ENCODE measurements at places on chromosomes 2 and 18.

DNA sequence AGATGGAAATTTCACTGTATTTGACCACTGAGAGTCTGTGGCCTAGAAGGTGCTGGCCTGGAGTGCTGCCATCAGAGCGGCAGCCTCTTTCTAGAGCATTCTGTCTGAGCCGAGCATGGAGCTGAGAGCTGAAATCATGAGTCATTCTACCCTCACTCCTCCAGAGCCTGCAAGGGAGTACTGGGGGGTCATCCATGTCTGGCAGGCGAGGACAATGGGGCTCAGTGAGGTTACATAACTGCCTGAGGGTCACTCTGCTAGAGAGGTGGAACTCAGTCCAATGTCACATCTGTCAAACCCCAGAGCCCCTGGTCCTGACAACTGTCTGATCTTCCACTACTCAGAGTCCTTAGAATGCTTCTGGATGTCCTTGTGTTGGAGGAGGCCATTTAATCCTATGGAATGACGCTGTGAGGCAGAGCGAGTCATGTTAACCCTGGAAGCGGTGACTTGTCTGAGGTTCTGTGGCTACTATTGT, 65.3 kb downstream of the HAUS1 start:
- no peak for DNase-seq

DNA sequence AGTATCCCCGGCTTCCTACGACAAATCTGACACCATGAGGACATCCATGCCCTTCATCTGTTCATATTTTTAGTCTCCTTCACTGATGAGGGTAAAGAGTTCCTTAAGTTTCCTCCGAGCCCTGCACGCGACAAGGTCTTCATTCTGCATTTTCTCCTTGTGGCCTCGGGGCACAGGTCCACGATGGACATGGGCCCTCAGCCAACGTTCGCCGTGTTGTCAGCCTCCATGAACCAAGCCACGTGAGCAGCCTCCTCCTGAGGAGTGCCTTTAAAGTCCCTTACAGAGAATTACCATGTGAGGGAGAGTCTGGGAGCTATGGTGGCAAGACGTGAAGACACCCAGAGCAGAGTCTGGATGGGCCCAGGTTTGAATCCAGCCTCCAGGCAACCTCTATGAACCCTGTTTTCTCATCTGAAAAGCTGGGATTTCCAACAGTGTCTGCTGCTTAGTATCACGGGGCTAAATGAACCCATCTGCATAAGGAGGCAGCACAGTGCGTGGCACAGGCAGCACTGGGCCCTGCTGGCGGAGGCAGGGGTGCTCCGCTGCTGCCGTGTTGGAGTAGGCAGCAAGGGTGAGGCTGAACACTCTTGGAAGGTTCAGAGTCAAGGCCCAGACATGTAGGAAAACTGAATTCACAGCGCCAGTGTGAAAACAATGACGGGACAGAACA, 54.1 kb downstream of the EIPR1 start:
- DNase-seq = no peak

GRCh38 chr2:221203125-221203524, 369.0 kb downstream of the EPHA4 start:
- no peak for DNase-seq

DNA sequence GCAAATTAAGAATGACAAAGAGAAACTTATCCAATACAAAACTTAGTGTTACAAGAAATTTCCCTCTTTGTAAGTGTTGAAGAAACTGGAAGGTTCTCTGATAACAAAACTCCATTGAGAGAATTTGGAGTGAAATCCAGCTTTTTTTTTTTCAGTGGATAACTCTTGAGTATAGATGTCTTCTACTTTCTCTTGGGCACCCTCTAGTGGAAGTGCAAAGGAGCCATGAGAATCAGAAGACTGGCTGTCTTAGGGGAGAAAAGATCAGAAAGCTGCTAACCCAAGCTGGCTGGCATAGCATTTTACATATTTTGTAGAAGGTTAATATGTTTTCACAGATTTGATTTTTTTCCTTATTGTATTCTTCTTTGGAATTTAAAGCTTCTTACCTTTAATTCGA, 138.8 kb upstream of the SATB2 start:
- DNase-seq = no peak

- no peak for DNase-seq
Observed at GRCh38 chr2:44572196-44572900, 210.6 kb downstream of the CAMKMT start.

DNA sequence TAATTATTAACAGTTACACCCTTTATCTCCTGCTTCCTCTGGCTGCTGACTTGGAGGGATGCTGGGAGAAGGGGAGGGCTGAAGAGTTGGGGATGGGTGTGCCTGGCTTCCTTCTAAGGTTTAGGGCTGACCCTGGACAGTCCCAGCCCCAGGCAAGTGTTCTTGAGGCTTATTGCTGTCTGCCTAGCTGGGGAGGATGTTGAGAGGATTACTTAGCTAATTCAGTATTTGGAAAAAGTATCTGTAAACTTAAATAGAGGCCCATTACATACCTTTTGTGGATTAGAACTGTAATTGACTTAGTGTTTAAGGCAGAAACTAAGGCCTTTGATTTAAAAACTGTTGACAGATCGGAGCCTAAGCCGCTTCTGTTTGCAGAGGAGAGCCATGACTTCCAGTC, 67.6 kb downstream of the AGAP1 start:
- no peak for DNase-seq

DNA sequence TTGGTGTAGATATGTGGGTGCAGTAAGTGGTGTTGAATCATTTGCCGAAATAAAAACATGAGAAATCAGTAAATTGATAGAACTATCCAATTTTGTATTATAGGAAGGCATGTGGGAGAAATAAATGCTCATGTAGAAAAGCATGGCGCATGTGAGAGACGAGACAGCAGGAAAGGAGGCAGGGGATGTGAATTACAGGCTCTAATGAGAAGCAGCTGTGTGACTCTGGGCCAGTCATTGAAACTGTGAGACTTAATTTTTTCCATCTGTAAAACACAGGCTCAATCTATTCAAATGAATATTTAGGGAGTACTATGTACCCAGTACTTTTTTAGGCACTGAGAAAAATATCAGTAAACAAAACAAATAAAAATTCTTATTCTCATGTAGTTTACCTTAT, 42.6 kb upstream of the MAP3K20 start:
- DNase-seq = no peak

GRCh38 chr2:64699712-64700111, 46.0 kb upstream of the SERTAD2 start:
- no peak for DNase-seq

DNA sequence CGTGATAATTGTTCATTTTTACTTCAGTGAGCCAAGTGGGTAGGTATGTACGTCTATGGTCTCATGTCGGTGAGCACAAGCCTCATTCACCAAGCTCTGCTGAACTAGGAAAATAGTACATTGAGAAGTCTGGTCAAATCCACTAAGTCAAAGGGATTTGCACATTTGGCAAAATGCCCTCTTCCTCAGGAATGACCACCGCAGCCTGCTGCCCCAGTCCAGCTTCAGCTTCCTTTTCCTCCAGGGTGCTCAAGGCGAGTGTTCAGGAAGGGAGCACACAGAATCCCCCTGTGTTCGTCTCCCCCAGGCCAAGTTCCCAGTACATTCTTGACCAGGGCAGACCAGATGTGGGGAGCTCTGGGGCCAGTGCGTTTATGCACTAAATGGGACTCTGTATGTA, 23.0 kb downstream of the TCF7L1 start:
- DNase-seq = no peak

- DNase-seq = no peak
Observed at GRCh38 chr2:192960945-192961344, 766.2 kb upstream of the TMEFF2 start.

DNA sequence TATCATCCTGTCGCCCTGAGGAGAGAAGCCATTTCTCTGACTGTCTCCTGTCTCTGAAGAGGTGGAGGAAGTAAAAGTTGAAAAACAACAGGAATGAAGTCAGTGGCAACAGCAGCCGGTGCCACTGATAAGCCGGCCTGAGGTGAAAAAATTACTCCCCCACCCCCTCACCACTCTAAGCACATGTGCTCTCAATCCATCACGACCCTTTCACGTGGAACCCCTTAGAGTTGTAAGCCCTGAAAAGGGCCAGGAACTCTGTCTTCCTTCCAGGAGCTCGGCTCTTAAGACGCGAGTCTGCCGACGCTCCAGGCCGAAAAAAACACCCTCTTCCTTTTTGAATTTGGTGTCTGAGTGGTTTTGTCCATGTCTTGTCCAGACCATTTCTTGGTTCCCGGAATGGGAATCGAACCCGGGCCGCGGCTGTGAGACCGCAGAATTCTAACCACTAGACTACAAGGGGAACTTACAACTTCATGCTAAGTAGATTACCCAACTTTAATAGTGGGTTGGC, 40.7 kb upstream of the TRIM43 start:
- no peak for DNase-seq

- DNase-seq = no peak
Observed at GRCh38 chr18:75010278-75010677, 198.7 kb downstream of the PTGR3 start.

- DNase-seq = no peak
Observed at GRCh38 chr2:42927334-42928160, 135.2 kb upstream of the HAAO start.

DNA sequence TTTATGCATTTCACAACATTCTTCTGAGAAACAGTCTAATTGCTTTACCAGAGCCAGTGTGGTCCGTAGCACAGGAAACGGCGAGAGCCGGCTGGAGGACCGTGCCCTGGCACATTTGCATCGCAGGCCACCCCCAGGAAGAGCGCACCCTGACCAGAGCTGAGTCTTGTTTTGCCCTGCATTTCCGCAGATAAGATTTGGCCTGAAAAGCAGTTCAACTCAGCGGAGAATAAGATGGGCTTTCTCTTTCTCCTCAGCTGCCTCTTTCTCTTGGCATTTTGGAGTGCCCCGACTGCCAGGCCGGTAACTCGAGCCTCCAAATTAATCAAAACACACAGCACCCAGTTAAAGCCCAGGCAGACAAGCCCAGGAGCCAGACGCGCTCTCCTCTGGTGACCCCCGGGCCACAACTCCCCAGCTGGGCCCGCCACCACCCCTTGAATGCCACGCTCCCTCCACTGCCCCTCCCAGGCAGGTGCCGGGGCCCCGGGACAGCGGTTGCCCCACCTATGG, 464 bp downstream of the COL4A4 start:
- DNase-seq = no peak

- no peak for DNase-seq
Observed at GRCh38 chr18:13366541-13366940, 148.0 kb downstream of the LDLRAD4 start.

GRCh38 chr2:97935719-97936161, 60.0 kb downstream of the TMEM131 start:
- no peak for DNase-seq

GRCh38 chr2:238498691-238499295, 72.1 kb downstream of the ASB1 start:
- no peak for DNase-seq

DNA sequence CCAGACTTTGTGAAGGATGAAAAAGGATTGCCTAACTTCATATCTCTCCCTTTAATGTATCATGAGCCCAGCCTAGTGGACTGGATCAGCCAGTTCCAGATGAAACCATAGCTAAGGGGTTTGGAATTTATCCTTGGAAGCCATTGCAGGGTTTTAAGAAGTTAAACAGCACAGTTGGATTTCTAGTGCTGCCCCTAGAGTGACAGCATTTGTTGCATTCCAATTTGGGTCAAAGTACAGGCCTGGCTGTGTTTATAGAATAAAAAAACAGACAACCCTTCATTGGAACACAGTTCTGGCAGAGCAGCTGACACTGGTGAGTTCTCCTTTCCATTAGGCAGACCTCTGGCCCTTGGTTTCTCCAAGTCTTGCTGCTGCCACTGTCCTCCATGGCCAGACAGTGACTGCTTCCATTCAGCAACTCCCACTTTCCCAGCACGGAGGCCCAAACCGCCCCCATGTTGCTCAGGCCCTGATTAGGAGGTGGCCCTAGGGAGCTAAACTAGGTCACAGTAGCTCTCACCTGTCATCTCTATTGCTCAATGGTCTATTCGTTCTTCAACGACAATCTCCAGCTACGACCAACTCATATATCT, 8.0 kb downstream of the GPR39 start:
- no peak for DNase-seq

DNA sequence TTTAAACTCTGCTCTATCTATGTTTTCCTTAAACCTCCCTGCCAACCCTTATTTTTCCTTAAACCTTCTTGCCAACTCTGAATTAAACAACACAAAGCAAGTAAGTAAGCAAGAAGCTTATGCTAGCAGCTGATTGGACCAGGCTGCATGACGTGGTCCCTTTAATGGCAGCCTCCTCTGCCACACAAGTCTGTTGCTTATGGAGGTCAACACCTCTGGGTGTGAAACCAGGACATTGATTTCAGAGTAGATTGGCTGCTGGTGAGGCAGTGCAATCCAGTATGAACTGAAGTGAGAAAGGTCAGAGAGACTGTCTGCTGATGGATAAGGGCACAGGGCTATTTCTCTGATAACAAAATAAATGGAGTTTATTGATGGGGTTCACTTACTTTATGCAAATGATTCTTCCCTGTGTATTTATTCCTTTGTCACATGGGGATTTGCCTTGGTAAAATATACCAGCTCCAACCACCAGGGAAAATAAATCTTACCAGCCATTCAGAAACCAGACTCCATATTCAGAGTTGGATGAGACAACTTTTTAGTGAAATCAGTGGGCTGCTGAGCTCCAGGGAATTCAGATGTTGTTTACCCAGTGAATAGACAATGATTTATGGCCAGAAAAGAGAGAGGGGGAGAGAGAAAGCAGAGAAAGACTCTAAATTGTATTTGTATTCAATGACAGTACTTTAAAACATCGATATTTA, 112.2 kb upstream of the NCKAP5 start:
- DNase-seq = no peak

- no peak for DNase-seq
Observed at GRCh38 chr18:3525870-3526420, 76.0 kb downstream of the TGIF1 start.

DNA sequence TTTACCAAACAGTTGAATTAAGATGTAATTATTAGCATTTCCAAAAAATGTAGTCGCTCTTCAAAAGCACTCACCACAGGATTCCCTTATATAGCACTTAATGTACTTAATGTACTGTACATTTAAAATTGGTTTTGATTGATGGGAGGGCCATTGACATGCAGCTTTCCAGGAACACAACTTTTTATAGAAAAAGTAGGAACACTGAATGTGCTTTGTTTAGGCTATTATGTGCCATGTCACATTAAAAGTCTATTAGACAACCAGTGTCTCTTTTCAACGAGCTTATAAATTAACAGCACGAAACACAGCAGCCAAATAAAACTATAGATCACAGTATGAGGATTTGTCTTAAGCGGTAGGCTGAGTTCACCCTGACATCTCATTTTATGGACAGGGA, 301.1 kb downstream of the PRKCE start:
- DNase-seq = no peak

GRCh38 chr2:84963692-84964405, 7.1 kb upstream of the KCMF1 start:
- DNase-seq = no peak

GRCh38 chr18:55593888-55594287, 5.9 kb upstream of the TCF4 start:
- no peak for DNase-seq

DNA sequence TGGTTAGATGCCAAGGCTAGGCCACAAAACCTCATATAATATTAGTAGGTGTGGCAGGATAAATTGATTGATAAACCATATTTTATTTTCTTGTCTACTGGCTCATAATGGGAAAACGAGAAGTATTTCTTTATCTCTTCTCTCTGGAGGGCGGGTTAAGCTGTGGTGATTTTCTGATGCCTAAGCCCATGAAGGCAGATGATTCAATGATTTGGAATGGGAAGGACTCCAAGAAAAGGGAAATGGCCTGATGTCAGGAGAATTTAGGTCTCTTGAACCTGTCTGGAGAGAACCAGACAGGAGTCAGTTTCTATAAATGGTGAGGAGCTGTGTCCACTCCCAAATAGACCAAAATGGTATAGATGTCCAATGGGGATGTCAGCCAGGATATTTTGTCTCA, 18.7 kb upstream of the MAP4K3 start:
- no peak for DNase-seq

GRCh38 chr2:63486861-63487290, 101.4 kb downstream of the WDPCP start:
- no peak for DNase-seq
